ENCODE measurements at places on chromosomes 7 and 10.

DNA sequence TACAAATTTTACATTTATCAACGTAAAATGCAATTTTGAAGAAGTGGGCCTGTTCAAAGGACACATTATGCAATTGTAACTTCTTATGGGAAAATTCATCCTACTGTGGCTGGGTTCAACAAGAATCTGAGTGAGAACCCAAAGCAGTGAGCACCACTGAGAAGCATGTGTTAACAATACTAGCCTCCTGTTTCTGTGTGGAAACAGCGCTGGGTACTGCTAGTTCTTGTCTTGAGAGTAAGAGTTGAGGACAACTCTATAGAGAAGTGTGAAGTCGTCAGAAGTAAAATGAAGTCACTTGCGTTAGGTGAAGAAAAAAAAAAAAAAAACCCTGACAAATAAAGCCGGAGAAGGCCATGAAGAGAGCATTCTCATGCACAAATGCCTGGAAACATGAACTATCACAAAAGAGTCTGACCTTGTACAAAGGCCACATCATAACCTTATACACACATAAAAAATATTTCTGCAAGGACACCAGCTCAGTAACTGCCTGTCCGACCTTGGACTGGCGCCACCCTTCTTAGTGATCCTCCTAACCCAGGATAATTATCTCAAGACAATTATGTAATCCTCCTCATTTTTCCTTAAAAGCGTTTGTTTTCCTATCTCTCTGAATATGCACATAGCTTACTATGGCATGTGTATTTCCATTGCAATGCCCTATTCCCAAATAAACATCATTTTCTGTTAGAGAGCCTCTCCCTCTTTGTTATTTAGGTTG, 554.9 kb downstream of the HTR7 start:
- no peak for DNase-seq

- no peak for DNase-seq
Measured at GRCh38 chr7:40884241-40884640, 749.4 kb downstream of the SUGCT start.

DNA sequence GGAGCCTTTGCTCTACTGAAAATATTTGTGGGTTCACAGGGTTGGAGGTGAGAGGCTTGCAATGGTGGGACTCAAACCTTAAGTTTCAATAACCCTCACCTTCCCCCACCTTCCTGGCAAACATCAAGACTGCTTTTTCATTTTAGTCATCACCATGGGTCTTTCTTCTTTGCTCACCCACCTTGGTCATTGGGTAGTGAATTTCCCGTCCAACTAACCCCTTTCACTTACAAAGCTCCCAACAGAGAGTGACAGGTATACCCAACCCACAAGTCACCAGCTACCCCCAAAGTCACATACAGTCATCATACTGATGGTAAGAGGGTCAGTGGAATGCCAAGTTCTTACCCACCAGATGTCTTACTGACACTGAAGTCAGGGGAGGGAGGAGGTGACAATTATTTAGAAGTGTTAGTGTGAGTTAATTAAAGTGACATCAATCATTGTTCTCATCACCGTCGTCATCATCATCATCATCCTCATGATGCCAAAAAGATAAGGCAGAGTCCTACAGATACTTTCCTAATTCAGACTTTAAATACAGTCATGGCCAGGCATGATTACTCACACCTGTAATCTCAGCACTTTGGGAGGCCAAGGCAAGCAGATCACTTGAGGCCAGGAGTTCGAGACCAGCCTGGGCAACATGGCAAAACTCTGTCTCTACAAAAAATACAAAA, 49.0 kb downstream of the PIK3AP1 start:
- no peak for DNase-seq

GRCh38 chr7:122689346-122690109, 9.4 kb downstream of the RNF133 start:
- no peak for DNase-seq

DNA sequence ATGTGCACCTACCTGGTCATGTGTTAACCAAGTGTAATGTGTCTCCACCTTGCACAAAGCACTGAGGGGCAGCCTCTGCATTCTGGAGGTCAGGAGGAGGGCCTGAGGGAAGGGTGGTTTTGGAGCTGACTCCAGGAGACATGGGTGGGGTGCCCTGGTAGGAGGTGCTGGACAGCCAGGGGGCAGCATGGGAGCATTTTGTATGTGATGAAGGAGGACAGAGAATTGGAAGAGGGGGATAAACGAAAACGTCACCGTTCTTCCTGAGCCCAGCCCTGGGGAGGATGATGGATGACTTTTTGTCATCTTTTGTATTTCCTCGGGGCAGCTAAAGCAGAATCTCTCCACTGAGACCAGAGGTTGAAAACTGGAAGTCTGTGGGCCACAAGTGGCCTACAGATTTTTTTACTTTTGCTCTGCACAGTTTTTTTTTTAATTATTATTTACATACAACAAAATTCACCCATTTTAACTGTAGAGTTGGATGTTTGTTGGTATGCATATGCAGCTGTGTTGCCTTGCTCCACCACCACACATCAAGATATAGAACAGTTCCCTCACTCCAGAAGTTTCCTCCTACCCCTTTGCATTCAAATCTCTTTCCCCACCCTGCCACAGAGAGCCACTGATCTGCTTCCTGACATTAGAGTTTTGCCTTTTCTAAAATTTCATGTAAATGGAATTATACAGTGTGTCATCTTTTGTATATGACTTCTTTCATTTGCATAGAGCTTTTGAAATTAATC, 242.5 kb downstream of the VTI1A start:
- DNase-seq = peak; percentile 50
